LoVo (cell line): ENCODE measurements at places on chromosomes 1 and 21.

DNA sequence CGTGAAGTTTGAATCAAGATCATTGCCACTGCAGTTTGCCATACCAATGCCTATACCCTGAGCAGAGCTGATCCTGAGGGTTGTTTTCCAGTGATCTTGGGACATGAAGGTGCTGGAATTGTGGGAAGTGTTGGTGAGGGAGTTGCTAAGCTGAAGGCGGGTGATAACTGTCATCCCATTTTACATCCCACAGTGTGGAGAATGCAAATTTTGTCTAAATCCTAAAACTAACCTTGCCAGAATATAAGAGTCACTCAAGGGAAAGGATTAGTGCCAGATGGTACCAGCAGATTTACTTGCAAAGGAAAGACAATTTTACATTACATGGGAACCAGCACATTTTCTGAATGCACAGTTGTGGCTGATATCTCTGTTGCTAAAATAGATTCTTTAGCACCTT, 78.6 kb downstream of the FMN2 start:
- no peak for DNase-seq

- DNase-seq, result no peak
Observed at GRCh38 chr1:107795994-107796393, 169.0 kb downstream of the VAV3 start.

DNA sequence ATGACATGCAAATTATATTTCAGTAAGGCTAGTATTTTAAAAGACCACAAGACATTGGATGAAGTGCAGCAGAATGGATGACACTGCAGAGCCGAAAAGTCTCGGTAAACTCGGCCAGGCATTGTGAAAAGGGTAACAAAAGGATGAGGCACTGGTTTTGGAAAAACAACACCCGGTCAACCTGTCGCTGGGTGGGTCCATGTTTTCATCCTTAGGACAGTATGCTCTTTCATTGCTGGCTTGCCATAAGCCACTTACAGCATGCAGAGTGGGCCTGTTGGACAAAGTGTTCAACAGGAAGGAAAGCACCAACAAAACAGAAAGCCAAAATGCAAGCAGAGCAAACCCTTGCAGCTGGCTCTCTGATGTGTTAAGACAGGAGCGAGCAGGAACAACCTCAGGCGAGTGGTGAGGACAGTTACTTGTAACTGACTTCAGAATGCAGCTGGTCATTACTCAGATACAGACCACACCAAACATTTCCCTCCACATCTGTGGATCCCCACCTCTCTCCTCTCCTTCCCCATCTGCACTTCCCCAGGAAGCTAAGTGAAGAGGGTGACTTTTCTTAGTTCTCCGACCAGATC, 2.9 kb upstream of the RCAN1 start:
- no peak for DNase-seq

- no peak for DNase-seq
Observed at GRCh38 chr1:207941665-207942064, 30.7 kb upstream of the CD34 start.

GRCh38 chr21:44354001-44354405, 582 bp downstream of the TRPM2 start:
- no peak for DNase-seq

- no peak for DNase-seq
Observed at GRCh38 chr1:234715252-234716014, 105.5 kb upstream of the IRF2BP2 start.

DNA sequence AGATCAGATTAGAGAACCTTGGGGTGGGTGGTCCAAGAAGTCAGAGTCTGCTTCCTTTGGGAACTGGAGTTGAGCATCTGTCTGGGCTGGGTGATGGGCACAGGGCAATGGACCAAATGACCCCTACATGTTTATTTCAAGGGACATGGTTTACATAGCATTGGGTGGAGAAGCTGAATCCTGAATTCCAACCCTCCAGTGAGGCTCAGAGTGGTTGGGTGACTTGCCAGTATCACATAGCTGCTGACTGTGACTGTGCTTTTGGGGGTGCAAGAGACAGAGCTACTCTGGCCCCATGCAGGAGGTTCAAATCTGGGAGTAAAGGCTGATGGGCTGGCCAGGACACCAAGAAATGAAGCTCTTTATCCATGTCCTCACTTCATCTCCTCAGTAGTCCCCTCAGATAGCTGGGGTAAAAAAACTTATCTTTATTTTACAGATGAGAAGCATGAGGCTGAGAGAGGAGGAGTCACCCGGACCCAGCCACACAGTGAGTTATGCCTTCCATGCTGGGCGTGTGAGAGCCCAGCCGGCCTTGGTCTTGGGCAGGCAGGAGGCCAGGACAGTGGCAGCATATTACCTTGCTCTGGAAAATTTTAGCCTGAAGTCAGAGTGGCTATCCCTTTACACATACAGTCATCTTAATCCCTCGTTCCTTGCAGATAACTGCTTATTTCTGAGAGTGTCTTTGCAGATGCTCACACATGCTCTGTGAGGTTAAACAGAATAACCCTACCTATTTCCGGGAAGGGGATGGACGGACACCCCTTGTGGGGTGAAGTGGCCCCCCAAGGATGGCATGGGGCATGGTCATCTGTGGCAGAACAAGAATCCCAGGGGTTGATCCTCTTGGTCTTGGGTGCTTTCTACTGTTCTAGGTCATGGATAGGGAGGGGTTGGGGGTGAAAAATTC, 2.8 kb upstream of the SERINC2 start:
- no peak for DNase-seq
